ENCODE measurements at places on chromosomes 2 and 18.
A peak's percentile ranks its signal among the peaks of the same experiment; 100 is the strongest.

DNA sequence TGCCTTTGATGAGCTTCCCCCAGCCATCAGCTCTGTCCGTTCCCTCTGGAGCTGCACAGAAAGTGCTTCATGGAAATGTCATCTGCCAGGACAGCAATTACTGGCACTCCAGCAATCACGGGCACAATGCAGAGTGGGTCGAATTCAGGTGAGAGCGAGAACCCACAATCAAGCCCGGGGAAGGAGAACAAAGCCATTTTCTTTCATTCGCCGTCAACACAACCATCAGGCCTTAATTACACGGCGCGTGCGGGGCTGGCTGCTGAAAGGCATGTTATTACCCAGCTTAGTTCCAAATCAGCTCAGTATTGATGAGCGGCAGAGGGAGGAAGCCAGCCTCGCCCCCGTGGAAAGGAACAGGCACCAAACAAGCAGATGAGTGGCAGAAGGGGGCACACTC lies 143.9 kb downstream of the MYT1L start:
- no peak for DNase-seq

DNA sequence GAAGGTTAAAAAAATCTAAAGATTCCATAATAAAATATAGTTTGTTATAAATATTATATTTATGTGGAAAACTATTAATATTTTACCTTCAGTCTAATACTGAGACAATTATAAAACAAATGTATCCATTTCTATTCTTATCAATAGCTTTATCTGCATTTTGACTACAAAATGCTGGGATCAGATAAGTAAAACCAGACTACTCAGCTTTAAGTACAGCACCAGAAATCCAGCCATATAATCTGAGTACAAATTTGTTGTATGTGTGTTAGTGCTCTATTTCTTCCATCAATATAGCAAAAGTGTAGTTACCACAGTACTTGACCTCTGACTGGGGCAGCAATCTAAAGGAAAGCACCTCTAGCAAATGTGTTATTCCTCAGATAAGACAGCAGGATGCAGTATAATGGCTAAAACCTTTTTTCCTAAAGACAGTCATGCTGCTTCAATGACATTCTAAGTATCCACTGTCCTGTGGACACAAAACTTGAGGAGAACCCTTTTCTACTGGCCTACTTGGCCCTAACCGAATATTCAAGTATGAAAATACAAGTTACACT lies 68.1 kb downstream of the OLA1 start:
- DNase-seq, result no peak

DNA sequence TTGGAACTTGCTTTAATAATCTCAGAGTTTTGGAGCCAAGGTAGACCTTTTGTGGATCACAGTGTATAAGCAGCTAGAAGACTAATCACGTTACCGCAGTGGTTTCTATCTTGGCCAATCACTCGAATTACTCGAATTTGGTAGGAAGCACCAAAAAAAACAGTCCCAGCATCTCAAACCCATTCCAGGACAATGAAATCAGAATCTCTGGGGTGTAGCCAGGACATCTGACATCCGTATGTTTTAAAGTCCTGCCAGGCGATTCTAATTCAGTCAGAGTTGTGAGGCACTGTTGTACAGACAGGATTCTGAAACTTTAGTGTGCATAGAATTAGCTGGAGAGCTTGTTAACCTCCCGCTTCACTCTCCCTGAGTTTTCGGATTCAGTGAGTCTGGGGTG lies 30.8 kb downstream of the GRHL1 start:
- DNase-seq, result no peak

DNA sequence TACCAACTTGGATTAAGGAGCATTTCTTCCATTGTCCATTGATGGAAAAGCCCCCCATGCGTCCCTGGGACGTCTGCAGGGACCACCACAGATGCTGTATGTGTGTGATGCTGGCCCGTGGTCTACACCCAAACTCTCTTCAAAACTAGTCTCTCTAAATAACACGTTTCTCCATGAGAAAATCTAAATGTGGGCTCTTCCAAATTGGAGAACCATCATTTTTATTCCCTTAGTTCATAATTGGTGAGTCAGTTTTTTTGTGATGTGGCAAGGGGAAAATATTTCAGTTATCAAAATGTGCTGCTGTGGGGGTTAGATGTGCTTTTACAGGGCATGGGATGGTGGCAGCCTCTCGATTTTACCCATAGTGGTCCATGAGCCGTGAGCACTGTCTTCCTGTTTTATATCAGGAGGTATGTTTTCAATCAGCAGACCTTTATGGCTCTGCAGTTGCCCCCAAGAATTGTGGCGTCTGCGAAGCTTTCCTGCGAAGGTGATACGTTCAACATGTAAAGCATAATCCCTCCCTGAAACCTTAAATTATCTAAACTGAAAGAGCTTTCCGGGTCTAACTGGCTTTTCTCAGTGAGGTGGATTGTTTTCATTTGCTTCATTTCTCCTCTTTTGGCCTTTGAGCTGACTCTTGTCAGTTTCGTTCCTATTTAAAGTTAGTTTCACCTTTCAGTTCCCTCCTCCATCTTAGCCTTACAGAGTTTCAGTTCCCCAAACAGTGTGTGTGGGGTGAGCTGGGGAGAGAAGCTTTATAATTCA lies 78.4 kb downstream of the SETBP1 start:
- DNase-seq, result peak; percentile 66

GRCh38 chr2:63881205-63881604 lies 39.5 kb downstream of the UGP2 start:
- DNase-seq, result no peak

- no peak for DNase-seq
Measured at GRCh38 chr2:794554-795241, 117.5 kb upstream of the TMEM18 start.

GRCh38 chr2:100781523-100782379 lies 38.2 kb upstream of the NPAS2 start:
- DNase-seq, result no peak

DNA sequence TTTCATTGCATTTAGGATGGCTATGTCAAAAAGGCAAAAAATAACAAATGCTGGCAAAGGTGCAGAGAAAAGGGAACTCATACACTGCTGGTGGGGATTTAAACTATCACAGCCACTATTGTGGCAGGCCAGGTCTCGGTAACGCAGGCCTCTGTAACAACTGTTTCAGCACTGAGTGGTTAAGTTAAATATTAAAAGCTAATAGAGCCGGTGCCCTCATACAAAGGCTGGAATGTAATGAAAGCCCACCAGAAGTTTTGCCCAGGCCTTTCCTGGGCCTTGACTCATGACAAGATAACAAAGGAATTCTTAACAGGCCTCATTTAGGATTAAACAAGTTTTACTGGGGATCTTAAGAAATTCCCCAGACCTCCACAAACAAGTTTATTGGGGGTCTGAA lies 10.7 kb downstream of the MERTK start:
- DNase-seq, result no peak

GRCh38 chr2:40096360-40096759 lies 317.3 kb upstream of the THUMPD2 start:
- DNase-seq, result no peak

DNA sequence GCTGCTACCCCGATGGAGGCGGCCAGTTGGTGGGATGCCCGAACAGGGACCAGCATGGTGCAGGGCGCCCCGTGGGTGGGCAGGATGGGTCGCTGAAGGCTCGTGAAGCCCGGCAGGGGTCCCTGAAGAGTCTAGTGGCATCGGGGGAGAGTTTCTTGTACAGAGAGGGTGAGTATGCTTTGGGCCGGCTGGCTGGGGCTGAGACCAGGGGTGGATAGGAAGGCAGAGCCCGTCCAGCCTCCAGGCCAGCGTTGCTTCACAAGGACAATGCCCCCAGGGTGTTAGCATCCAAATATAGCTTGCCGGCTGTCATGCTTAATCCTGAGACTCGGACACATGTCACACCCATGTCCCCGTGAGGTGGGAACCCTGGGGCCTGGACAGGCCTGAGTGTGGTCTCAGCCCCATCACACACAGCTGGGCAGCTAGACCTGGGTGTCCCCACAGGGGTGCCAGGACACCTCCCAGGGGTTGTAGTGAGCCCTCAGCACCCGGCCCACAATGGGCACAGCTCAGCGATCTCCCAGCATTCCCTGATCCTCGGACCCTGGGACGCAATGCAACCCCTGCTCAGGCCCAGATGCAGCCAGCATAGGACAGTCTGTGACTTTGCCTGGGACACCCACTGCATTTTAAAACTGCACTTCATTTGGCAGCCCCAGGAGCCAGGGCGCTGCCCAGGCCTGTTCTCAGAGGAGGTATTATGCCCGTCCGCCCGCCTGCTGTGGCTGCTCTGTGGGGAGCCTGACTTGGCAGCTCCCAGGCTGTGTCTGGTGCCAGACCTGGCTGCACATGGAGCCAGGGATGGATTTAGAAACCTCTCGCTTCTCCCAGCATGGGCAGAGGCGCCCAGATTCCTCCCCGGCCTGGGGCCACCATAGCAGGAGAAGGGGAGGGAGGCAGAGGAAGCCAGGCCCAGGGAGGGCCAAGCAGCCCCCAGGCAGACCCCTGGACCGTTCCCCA lies 36.4 kb downstream of the RAMP1 start:
- DNase-seq, result no peak

DNA sequence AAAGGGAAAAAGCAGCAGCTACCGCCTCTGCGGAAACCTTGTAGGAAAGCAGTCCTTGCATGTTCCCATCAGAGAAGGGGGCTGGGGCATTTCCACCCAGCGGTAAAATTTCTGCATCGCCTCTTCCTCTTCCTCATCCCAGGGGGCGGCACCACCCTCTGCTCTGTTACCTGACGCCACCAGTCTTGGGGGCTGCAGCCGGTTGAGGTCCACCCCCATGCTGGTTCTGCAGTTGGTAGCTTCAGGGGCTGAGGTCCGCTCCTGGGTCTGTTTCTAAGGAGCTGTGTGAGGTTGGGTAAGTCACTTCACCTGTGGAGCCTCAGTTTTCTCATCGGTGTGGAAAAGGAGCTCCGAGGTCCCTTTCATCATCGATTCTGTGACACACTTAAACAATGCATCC lies 14.2 kb upstream of the AGAP1 start:
- no peak for DNase-seq

All from stimulated activated CD8-positive, alpha-beta memory T cell treated with anti-CD3 and anti-CD28 coated beads, Interleukin-15, amount 100 ng/mL, for 48 hours (primary cell).